Urothelium cell line (cell line): ENCODE measurements at places on chromosomes 6 and 20.

DNA sequence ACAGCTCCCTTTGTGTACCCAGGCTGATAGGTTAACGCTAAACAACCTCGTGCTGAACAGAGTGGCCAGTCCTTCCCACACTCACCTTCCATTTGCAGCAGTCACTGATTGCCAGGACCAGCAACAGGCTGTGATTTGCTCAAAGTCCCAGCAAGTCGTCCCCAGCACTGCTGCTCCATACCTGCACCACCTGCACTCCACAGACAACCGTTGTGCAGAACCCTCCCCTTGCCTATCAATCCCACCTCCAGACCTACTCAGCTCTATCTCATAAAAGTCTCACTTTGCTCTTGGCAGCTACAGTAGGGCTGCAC is 43.1 kb upstream of the SCML4 start:
- no peak for DNase-seq

DNA sequence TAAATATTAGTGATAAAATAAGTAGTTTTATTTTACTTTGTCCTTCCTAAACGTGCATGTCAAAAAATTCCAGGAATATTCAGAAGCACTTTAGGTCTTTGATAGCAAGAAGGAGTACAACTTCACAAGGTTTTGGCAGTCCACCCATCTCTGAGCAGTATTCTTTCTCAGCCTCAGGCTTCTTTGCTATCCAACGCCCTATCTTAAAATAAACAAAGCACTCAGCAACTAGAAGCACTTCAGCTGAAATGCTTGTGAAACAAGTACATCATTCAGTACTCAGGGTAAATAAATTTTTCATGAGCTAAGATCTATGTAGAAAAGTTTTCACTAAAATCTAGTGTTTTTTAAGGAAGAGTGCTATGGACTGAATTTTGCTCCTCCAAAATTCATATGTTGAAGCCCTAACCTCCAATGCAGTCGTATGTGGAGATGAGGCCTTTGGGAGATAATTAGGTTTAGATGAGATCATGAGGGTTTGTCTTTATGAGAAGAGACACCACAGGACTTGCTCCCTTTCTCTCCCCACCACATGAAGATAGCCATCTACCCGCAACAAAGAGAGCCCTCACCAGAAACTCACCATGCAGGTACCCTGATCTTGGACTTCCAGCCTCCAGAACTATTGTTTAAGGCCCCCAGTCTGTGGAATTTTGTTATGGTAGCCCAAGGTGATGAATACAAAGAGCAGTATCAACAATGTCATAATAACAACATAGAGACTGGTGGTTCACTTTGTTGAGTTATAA is 539.1 kb downstream of the TFAP2A start:
- DNase-seq = no peak

DNA sequence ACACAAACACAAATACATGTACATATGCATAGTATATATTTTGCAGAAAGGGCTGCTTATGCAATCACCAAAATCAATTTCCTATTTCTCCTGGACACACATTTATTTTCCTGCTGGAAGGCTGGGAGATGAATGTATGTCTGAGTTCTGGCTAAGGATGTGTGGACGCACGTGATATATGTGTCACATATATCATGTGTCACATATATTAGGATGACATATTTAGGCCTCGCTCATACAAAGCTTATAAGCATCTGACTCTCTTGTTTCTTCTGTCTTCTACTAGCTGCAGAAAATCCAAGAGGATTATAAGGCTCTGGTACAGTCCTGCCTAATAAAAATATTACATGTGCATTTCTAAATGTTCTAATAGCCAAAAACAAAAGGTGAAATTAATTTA is 47.2 kb upstream of the TFAP2D start:
- DNase-seq = no peak

DNA sequence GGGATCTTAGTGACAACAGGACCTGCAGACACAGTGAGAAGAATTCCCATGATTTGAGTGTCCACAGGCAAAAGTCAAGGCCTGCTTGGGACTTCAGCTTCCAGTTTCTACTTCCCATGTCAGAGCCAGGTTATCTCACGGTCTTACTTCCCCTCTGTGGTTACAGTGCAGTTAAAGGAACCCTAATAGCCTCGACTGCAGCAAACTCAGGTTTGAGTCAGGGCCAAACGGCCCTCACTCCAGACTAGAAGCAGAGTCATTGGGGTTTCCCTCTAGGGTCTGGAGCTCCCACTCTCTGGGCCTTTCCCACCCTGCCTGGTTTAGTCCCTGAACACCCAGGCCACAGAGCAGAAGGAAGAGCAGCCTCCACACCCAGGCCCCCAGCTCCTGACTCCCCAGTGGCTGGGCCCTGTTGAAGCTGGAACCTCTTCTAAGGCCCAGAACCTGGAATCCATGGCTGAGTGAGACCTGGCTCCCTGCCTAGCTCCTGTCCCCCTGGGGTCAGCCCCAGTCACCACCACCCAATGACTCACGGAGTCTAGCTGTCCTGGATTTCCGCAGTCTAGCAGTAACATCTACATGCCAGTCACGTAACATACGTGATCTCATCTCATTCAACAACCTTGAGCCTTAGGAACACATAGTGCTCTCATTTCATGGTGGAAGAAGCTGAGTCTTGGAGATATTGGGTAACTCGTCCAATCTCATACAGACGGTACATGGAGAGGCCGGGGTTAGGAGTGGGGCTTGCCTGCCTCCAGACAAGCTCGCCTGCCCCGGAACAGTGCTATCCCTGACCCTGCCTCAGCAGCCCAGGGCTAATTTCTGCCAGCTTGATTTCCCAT is 9.2 kb upstream of the GHRH start:
- DNase-seq = no peak

GRCh38 chr6:30264743-30265142 is 51.5 kb upstream of the TRIM26 start:
- DNase-seq = no peak

GRCh38 chr20:50387218-50387995 is 122.8 kb upstream of the PTPN1 start:
- no peak for DNase-seq

- peak; percentile 4 for DNase-seq
Observed at GRCh38 chr6:20826378-20826777, 292.1 kb downstream of the CDKAL1 start.

DNA sequence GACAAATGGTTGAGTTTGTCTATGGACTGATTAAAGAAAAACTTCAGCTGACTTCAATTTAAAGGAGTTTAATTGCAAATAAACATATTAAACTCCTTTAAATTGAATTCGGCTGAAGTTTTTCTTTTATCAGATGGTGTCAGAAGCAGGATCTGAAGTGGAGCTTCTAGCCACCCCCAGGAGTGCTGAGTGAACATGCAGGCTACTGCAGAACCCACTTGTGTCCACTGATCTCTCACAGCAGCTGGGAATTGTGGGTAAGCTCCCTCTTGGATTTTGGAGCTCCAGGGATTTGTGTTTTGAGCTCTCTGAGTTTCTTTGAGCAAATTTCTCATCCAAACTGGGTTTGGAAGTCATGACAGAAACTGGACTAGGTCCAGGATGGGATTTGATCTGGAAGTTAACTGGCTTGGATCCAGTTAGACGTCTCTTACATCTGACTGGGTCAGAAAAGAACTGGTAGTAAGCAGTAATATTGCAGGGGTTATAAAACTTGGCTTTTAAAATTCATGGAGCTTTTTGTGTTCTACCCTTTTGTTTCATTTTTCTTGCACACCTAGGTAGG is 95.8 kb upstream of the UST start:
- no peak for DNase-seq

DNA sequence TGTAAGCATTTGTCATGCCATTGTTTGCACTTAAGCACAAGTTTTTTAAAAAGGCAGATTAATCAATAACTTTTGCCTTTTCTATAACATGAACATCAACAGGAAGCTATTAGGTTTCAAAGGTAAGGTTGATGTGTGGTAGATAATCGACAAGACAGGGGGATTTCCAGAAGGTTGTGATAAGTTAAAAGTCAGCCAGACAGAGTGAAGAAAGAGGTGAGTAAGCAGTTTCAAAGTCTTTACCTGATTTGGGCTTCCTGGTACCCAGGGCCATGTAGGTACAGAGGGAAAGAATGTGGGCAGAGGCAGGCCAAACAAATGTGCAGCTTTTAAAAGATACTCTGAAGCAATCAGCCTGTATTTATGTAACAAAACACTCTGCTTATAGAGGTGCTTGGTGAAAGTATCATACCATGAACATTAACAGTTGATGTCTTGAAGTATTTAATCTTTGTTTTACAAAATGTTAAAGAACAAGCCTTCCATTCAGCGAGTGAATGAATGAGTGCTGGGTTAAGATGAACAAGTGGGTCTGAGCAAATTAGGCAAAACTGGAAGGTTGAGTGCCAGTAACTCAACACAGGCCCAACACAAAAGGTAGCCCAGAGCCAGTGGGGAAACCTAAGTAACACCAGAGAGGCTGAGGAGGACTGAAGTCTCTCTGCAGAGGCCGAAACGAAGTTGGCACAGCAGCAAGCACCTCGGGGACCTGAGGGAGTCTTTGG is 60.2 kb downstream of the LRRC1 start:
- no peak for DNase-seq

GRCh38 chr20:34949120-34949519 is 6.5 kb downstream of the GSS start:
- no peak for DNase-seq

DNA sequence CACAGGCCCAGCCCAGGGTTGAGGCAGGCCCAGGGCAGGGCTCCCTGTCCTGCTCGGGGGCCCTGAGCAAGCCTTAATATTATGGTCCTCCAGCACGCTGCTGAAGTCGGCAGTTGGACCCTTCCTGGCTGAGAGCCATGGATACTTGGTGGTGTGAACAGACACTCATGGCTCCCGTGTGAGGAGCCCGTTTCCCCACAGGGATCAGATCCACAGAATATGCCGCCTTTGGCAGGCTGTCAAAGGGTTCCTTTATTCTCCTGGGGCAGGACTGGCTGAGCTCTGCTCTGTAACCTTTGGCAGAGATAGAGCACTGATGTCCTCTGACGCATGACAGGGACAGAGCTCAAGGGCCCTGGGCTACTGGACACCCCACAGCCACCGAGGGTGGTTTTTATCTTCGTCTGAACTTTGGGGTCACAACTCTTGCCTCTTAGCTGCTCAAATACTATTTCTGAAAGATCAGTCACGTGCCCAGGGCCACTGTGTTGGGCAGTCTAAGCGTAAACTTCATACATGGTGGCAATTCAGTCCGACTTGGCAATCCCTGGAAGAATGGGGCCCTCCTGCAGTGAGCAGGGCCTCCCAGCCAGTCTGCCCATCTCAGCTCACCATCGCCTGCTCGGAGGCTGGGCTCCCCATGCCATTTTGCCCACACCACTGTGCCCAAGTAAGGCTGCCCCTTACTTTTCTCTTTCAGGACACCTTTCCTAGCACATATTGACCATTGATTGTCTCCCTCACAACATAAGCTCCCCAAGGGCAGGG is 49.1 kb downstream of the TTI1 start:
- DNase-seq = no peak

DNA sequence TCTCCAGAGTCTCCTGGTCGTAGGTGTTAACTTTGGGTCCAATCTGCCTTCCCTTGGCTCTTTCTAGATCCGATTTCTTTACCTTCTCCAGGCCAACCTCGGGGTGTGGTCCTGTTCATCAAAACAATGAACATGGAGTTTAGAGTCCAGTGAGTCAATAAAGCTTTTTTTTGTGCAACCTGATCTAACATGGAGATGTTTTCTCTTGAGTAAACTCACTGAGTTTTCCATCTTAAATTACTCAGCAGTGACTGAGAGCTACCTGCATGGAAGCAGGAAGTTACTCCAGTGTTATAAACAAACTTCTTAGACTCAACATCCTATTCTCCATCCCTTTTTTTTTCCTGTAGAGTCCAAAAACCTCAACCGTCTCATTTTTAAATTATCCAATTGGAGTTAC is 14.9 kb upstream of the SLC22A1 start:
- DNase-seq = no peak

DNA sequence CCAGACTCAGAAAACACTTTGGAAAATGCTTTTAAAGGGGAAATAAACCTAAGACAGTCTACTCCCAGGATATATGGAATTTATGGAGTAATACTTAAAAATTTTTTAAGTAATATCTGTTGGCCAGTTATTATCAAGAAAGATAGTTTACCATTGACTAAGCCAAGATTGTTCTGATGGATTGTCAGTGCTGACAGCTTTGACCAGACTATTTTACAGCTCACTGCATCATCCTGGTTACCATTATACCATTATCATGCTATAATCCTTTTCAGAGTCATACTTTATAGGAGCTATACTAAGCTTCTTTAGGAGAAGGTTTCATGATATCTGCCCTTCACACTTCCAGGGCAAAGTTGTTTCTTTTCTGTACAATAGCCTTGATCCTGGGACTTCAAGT is 16.5 kb downstream of the GTF2H5 start:
- DNase-seq = no peak

DNA sequence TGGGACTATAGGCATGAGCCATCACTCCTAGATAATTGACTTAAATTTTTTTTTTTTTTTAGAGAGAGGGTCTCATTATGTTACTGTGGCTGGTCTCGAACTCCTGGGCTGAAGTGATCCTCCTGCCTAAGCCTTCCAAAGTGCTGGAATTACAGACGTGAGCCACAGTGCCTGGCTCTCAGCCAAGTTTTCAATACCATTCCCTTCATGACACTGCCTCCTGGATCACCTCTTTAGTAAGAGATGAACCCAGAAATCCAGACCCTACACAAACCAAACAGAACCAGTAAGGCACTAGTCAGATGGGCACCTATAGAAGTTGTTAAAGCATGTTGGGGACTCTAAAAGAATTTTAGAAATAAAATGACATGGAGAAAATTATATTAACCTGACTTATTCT is 18.3 kb upstream of the RIMS4 start:
- no peak for DNase-seq

GRCh38 chr20:56259948-56260347 is 11.4 kb downstream of the MC3R start:
- peak; percentile 82 for DNase-seq

DNA sequence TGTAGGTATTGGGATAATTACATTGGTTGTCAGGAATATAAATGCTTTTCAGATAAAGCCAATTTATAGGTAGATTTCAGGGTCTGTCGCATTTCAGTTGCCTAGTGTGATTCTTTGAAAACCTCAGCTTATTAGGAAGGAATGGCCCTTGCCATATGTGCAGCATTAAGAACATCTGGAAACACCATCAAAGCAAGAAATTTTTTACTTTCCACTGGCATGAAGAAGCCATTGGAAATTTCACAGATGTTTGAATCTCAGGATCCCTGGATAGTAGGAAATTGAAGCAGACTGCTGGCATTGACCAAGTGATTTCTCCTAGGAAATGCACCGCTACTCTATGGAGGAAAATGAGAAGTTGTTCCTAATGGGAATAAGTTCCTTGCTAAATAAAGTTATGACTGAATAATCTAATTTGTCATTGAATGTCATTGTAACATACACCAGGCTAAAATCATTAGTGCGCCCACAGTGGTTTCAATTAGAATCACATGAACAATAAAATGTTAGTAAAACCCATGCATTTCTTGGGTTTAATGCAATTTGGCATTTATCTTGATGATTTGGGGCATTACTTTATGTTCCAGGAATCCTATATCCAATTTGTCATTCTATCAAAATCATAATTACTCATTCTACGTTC is 950.1 kb downstream of the EPHA7 start:
- DNase-seq = no peak

- no peak for DNase-seq
Observed at GRCh38 chr6:44525761-44526351, 138.3 kb downstream of the CDC5L start.
